Activated CD4-positive, alpha-beta T cell treated with anti-CD3 and anti-CD28 coated beads, Interleukin-2, amount 10 ng/mL, durations not matched to agents 24 days and 14 days (primary cell): ENCODE measurements at places on chromosomes 6 and 20. TPM values are rescaled to one million over a fixed set of nuclear protein-coding genes. Genes with fewer than 3 reads are reported as not detected.

PXDC1 gene
- 0.12 and 0.30 TPM in 2 replicates for total RNA-seq

E2F1 gene
- total RNA-seq = 77.2 and 78.3 TPM in 2 replicates

- no peak for DNase-seq
Observed at GRCh38 chr20:14951105-14951504, 613.7 kb upstream of the FLRT3 start.

- DNase-seq = no peak
Observed at GRCh38 chr20:52649727-52650126, 322.4 kb upstream of the TSHZ2 start.

DNA sequence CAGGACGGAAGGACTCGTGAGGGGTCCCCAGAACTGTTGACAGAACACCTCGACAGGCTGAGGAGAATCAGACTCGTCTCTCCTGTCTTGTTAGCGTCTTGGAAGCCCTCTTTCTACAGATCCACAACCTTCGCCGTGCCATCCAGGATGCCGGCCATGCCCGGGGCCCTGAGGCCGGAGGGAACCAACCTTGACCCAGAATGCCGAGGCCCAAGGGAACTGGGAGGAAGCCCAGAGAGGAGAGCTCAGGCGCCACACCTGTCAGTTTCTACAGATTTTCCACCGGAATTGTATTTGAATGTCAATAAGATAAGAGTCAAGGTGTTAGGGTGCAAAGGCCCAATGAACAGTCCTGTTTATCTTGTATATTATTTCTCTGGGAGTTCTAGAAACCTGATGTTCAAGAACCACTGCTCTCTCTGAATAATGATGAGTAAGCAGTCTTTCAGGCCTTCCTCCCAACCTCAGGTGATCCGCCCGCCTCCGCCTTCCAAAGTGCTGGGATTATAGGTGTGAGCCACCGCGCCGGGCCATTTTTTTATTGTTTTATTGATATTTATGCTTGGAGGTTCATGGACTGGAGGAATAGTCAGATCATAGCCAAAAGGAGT lies 799 bp upstream of the ME1 start:
- DNase-seq = no peak

DNA sequence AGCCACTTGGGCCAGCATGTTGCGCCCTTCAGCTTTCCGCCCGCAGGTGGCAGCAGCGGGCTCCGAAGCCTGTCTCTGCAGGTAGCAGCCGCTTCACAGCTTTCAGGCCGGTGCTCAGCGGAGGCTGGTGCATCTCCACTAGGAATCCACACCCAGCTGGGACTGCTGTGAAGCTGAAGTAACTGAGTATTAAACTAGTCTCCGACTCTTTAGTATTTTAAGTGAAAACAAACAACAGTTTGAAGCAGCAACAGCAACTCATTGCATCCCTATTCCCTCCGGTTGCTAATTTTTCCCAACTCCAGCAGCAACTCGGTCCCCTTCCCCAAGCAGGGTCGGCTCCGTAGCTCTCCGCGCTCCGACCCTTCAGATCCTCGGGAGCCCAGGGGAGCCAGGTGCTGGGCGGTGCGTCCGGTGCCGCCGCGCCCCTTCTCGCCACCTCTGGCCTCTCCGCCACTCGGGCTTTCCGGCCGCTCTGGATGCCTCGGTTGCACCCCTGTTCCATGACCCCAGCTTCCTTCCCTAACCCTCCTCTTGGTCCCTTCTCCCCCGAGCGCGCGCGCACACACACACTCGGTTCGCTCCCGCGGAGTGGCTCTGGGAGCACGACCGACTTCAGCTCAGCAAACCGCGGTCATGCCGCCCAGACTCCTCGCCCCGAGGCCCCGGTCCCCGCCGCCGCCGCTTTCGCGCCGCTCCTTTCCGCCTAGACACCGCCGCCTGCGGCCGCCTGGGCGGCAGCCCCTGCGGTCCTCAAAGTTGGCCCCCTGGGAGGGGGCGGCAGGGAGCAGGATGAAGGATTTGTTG lies 765 bp upstream of the NKAIN2 start:
- peak; percentile 91 for DNase-seq

DNA sequence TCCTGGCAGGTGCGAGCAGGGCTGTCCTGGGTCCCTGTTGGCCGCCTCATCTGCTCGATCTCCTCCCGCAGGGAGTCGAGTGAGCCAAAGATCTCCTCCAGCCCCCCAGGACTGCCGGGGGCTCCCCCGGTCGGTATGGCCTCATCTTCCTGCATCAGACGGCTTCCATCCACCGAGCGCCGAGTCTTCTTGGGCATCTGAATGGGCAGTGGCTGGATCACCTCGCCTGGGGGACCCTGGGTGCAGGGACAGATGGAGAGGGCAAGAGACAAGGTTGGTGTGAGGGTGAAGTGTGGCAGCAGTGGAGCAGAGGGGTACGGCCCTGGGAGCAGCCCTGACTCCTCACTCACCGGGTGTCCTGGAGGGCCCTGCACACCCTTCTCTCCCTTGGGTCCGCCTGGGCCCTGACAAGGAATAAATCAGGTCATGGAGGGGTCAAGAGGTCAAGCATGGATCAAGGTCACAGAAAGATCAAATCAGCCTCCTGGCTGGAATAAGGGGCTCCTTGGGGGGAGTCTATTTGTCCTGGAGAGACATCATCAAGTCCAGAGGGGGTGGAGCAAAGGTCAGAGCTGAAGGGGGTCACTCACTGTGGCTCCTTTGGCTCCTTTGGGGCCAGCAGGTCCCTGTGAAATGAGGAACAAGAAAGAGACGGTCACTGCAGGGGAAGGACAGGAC lies 26.5 kb downstream of the COL11A2 start:
- no peak for DNase-seq

DNA sequence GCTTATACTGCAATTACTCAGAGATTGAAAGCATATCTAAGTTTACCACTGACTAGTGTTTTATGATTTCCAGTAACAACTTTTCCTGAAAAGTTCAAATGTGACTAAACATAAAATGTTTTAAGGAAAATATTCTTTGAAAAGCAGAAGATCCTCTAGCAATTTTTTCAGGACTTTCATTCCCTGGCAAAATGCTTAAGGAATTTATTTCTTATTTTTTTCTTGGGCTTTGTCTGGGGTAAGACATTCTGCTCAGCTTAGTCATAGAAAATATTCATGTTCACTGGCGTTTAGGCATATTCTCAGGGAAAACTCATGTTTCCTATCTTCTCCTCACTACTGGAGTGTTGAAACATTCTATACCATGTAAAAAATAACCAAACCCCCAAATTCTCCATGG lies 235.3 kb upstream of the CEP162 start:
- DNase-seq = no peak

- no peak for DNase-seq
Observed at GRCh38 chr6:10850728-10851127, 12.4 kb upstream of the MAK start.

- no peak for DNase-seq
Observed at GRCh38 chr20:49320460-49320859, 42.6 kb upstream of the ZNFX1 start.

GRCh38 chr6:34005901-34006531 lies 139.9 kb downstream of the GRM4 start:
- DNase-seq = no peak

DNA sequence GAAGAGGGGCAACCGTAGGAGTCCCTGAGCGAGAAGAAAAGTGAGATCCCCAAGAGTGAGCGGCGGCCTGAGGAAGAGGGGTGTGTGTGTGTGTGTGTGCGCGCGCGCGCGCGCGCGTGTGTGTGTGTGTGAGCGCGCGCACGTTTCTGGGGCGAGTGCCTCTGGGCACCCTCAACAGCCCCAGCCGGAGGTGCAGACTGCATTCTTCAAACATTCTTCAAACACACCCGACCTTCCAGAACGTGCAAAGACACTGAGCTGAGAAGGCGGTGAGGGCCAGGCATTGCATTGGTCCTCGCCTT lies 76.2 kb upstream of the FOXP4 start:
- DNase-seq = no peak

DNA sequence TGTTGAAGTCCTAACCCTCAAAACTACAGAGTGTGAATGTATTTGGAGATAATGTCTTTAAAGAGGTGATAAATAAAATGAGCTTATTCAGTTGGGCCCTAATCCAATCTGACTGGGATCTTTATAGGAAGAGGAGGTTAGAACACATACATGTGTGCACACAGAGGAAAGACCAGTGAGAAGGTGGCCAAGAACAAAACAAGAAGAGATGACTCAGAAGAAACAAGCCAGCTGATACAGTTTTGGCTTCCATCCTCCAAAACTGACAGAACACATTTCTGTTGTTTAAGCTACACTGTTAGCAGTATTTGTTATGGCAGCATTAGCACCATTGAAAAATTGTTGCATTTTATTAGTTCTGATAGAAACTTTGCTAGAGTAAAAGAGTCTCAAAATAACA lies 609.3 kb upstream of the IMPG1 start:
- DNase-seq = no peak

- DNase-seq = no peak
Observed at GRCh38 chr20:535958-536357, 7.6 kb downstream of the CSNK2A1 start.
